ENCODE measurements at places on chromosomes 3 and 15.

- DNase-seq = no peak
Measured at GRCh38 chr15:74370471-74370870, 3.0 kb upstream of the CYP11A1 start.

DNA sequence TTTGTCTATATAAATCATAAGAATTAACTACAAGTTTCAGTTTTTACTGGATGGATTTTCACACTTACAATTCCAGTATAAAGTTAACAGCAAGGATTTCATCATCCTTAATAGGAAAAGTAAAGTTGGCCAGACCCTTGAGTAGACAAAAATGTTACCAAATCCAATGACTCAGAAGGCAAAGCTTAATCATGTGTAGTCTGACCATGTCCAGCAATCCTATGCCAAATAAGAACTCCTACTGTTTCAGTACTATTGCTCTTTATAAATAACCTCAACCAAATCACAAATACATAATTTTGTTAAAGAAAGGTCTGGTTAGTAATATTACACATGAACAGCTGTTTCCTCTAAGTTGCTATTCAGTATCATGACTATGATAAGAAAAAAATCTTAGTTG, 35.0 kb downstream of the PLOD2 start:
- DNase-seq = no peak

- peak; percentile 35 for DNase-seq
Measured at GRCh38 chr15:34514251-34514670, 69.2 kb downstream of the GOLGA8B start.

- no peak for DNase-seq
Measured at GRCh38 chr15:35932531-35932930, 386.6 kb upstream of the DPH6 start.

- no peak for DNase-seq
Measured at GRCh38 chr15:80557441-80558234, 137.5 kb upstream of the ABHD17C start.

- no peak for DNase-seq
Measured at GRCh38 chr15:90442423-90442822, 54.4 kb downstream of the IQGAP1 start.

DNA sequence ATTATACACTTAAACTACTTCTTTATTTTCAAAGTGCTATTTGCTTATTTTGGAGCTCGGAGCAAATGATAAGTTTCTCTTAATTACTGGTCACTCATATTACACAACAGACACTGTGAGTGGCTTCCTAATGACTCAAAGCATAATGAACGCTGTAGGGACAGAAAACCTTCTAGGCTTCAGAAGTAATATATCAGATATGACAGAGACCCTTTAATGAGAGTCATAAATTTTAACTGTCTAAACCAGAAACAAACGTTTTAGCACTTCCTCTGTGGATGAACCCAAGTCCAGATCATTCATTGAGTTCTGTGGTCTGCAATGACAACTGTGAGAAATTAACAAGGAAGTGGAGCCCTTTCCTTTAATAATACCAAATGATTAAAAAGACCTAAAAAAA, 66.6 kb downstream of the ARPP21 start:
- DNase-seq = no peak

GRCh38 chr3:72120806-72121778, 336.1 kb upstream of the PROK2 start:
- DNase-seq = no peak

DNA sequence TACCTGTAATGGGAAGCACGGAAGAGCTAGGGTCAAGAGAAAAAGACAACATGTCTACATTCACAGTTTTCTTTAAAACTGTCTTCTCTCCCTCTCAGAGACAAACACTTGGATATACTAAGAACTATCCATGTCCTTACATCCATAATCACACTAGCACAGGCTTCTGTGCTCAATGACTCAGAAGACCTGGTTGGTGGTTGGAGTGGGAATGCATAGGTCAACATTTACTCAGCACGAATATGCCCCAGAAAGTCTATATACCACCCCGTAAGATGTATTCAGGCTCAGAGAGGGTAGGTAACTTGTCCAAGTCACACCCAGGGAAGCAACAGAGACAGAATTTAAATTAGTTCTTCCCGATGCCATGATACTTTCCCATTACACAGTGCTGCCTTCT, 891.1 kb downstream of the TUSC7 start:
- DNase-seq = no peak

- no peak for DNase-seq
Measured at GRCh38 chr3:88132894-88133293, 16.9 kb upstream of the C3orf38 start.

DNA sequence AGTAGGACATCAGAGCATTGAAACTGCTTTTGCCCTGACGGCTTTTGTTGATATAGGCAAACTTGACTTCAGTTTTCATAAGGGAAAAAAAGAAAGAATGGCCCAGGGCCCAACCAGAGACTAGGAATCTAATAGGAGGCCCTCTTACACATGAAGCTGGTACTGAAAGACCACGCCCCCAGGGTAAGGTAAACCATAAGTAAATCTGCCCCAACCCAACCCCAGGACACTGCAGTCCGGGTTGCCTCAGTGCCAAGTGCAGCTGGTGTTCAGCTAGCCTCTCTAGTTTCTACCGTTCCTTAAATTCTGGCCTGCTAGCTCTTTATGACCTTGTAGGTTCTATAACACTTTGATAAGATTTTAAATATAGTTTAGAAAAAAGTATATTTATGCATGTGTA, 136.7 kb downstream of the AQP9 start:
- DNase-seq = no peak

- DNase-seq = no peak
Measured at GRCh38 chr3:32500880-32501782, 1.5 kb downstream of the CMTM6 start.

DNA sequence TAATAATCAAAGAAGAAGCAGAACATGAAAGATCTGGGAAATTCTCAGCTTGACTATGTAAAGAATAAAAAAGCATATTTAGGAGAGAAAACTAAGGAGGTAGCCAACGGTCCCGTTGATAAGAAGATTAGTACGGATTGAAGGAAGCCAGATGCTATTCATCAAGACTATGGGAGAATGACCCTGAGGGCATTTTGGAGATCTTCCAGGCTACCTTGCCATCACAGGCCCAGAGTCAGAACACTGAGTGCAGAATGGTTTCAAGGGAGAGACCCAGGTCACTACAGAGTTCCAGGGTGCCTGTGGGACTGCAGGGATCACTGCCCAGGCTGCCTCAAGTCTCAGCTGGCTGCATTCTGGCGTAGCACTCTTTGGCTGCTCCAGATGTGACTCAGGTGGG, 752.9 kb upstream of the ARPP21 start:
- no peak for DNase-seq

DNA sequence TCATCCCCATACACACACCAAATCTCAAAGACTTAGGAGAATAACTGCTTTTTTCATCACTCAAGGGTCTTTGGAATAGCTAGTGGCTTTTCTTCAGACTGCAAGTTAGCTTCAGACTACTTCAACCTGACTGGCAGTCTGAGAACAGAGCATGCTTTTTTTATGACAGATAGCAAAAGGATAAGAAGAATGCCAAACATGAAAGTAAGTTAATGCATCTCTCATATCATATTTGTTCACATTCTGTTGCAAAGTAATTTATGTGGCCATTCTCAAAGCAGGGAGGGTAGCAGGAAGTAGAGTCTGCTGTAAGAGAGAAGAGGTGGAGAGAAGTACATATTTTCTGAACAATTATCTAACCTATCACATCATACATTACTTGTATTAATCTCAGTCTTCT, 544.4 kb downstream of the ZPLD1 start:
- DNase-seq = no peak

DNA sequence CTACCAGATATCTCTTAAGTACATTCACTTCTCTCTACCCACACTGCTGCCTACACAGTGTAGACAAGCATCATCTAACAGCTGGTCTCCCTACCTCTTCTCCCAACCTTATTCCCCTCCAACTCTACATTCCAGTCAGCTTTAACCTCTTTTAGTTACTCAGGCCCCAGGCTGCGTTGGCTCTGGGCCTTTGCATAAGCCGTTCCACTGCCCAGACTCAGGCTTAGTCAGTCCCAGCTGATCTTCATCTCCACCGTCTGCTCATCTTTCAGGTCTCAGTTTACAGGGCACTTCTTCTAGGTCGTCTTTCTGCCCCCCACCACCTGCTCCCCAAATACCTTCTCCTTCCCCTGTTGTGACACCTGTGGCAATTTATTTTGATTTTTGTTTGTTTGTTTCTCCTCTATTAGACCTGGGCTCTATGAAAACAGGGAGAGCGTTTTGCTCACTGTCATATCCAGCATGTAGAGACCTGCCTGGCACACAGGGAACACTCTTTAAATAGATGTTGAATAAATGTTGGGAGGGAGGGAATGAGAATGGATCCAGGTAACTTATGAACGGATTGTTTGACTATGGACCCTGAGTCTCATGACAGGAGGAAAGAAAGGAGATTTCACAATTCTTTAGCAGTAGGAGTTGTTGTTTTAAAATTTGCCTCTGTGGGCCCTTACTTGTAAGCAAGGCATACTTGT, 11.1 kb downstream of the SLC27A2 start:
- no peak for DNase-seq

- DNase-seq = no peak
Measured at GRCh38 chr15:54119051-54119450, 140.8 kb downstream of the UNC13C start.

GRCh38 chr3:59001675-59002074, 48.1 kb downstream of the CFAP20DC start:
- DNase-seq = no peak

Measured in midbrain (tissue), 1 donor.